ENCODE measurements at places on chromosomes 7 and 10.
A peak's percentile ranks its signal among the peaks of the same experiment; 100 is the strongest.

GRCh38 chr7:49432254-49432653 lies 341.2 kb upstream of the VWC2 start:
- DNase-seq, result no peak

DNA sequence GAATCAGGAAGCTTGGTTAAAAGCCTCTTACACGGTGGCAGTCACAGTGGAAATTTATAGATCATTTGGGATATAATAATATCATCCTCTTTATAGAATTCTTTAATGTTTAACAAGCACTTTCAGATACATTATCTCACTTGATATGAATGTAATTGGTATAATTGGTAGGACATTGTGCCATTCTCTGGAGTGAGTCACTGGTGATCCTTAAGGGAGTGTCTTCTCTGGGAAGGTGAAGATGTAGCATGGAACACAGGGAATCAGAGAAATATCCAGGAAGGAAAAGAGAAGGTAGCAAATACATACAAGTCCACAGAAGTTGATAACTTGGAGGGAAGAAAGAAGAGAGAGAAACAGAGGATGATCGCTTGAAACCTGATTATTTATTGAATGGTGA lies 9.8 kb downstream of the PTPRZ1 start:
- no peak for DNase-seq

DNA sequence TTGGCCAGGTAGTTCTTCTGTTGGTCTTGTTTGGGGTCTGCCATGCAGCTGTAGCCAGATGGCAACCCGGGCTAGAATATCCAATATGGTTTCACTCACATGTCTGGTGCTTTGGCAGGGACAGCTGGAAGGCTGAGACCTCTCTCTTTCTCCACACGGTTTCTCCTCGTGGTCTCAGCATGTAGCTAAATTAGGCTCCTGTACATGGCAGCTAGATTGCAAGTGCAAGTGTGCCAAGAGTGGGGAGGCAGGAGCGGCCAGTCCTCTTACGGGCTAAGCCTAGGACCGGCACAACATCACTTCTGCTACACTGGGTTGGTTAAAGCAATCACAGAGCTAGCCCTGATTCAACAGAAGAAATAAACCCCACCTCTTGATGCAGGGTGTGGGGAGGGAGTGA lies 9.3 kb upstream of the PDE1C start:
- no peak for DNase-seq

DNA sequence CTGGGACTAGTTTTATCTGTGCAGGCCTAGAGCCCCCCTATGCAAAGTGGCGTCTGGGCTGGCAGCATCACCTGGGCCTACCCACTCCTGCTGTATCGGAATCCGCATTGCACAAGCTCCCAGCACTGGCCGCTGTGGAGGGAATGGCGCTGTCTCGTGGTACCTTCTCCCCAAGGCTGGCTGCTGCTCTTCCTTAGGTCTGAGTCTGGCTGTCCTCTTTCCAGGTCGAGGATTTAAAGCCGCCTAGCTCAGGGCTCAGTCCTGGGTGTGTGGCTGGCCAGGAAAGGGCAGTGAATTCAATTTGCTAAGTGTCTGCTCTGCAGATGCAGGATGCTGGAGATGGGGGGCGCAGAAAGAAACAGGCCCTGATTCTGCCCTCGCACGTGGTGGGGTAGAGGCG lies 44.7 kb downstream of the MGMT start:
- no peak for DNase-seq

- no peak for DNase-seq
These were observed 23.5 kb downstream of the CREB5 start for GRCh38 chr7:28435732-28436378.

- DNase-seq, result no peak
These were observed 20.5 kb downstream of the NOM1 start for GRCh38 chr7:156969972-156970420.

- DNase-seq, result peak; percentile 68
These were observed 5.9 kb downstream of the DIP2C start for GRCh38 chr10:683448-684071.

GRCh38 chr10:77319557-77319956 lies 318.1 kb downstream of the KCNMA1 start:
- peak; percentile 48 for DNase-seq
